ENCODE measurements at places on chromosomes 7 and 10. TPM values are rescaled to one million over a fixed set of nuclear protein-coding genes. Genes with fewer than 3 reads are reported as not detected.

FGFBP3 gene
- 0.50 TPM for total RNA-seq

HOXA13 gene
- not detected for total RNA-seq

DNA sequence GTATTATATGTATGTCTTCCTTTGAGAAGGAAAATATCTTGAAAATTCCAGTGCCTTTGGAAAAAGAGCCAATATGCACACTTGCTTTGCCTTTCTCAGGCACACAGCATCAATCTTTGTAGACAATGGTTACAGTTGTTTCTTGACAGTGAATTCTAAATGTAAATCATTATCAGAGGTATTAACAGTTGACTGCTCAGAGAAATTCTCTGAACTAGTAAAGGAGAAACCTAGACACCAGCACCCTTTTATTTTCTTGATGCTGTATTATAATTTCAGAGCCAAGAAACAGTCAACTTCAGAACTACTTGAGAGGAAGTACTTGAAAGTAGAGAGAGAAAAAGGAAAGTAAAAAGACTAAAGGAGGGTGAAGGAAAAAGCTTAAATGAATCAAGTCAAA is 185.8 kb upstream of the SMIM30 start:
- H3K36me3 ChIP-seq: no peaks in the 10 kb centered on the region
- no peaks in the 10 kb centered on the region for H3K4me1 ChIP-seq
- H3K27me3 ChIP-seq: no peaks in the 10 kb centered on the region
- H3K27ac ChIP-seq: no peak overlapping the region

DNA sequence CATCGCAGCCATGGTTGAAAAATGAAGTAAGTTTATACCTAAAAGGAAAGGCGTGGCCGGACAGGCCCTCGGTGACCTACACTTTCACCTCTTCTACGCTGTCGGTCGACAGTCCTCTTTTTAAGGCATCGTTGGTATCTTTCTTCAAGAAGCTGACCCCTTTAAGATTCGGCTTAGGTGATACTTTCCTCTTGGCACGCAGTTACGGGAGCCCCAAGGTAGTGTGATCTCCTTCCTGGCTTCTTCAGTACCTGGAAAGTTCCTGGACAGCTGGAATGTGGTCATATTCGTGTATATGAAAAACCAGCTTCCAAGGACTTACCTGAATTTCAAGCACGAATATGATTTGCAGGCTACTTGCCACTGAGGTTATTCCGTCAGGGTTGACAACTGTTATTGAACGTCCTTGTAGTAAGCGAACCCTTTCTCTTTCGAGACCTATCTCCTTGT is 885 bp upstream of the SYPL1 start:
- DNase-seq: no peak
- H3K4me1 ChIP-seq: peaks cover 5% of the 10 kb centered on the region
- no peak overlapping the region for H3K4me3 ChIP-seq
- H3K36me3 ChIP-seq: no peaks in the 10 kb centered on the region
- H3K27me3 ChIP-seq: no peaks in the 10 kb centered on the region

- H3K36me3 ChIP-seq: no peaks in the 10 kb centered on the region
- H3K4me3 ChIP-seq: no peak overlapping the region
- no peak for DNase-seq
- no peak overlapping the region for H3K27ac ChIP-seq
- H3K27me3 ChIP-seq: no peaks in the 10 kb centered on the region
Observed at GRCh38 chr10:121216721-121217181, 365.6 kb downstream of the WDR11 start.

DNA sequence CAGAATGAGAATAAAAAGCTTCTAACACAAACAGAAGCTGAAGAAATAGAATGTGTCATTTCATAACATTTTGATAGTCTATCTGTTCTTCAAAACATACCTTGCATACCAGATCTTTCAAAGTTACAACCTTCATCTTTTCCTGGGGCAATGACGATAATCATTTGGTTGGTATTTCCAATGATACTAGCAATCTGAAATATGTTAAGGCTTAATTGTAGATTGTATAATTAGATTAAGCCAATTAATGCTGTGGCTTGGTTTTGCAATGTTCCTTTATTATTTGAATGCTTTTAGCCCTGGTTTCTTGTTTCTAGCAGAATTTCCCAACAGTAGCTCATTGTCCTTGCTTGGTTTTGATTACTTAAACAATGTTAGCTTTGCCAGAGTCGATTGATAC is 84.6 kb downstream of the CABCOCO1 start:
- peaks cover 6% of the 10 kb centered on the region for H3K4me1 ChIP-seq
- no peaks in the 10 kb centered on the region for H3K27me3 ChIP-seq
- no peaks in the 10 kb centered on the region for H3K36me3 ChIP-seq
- no peak overlapping the region for H3K4me3 ChIP-seq
